Fibroblast of skin of scalp (primary cell): ENCODE measurements at places on chromosomes 12 and 14.

GRCh38 chr12:49887536-49888401, 15.9 kb downstream of the FAIM2 start:
- DNase-seq: no peak

DNA sequence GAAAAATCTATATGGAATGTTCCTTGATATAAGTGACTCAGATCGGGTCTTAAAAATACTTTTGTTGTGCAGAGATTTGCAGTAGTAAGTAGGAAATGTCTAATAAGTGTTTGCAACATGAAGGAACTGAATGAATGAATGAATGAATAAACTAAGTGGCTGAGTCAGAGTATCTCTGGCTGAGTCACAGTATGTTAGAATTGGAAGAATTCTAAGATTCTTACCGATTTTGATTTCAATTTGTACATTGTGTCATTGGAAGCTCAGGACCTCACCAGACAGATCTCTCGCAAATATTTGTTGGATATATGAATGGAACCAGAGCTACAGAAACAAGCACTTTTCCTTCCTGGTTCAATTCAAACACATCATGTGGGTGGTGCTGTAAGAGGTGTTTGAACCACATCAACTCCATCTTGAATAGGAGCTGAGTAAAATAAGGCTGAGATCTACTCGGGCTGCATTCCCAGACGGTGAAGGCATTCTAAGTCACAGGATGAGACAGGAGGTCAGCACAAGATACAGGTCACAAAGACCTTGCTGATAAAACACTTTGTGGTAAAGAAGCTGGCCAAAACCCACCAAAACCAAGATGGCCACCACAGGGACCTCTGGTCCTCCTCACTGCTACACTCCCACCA, 123.9 kb upstream of the FOXN3 start:
- DNase-seq: peak; percentile 88

- no peak for DNase-seq
Measured at GRCh38 chr14:43898687-43899086, 608.4 kb downstream of the FSCB start.

DNA sequence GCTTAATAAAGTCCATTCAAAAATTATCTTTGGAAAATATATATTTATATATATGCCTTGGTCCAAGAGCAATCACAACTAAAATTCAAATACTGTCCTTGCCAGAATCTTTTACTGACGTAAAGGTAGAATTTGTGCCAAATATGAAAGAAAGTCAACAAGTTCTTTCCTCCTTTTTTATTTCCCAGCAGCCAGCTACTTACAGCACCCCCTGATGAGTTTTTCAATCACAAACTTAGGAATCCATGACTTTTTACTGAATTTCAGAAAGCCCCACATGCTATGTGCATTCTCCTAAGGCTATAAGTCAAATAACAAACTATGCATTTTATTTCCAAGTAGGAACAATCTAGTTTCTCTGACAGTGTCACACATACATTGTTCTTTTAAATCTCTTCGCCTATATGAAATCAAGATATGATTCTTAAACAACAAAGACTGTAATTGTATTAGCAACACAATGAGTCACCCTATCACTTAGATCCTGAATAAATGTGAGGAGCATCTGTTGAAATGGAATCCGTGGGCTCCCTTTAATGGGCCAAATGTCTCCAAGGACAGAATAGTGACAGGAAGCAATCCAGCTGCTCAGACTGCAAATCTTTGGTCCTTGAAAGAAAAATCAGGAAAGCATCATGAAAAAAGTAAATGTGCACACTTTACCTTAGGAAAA, 271.4 kb downstream of the DUSP6 start:
- DNase-seq: no peak

- DNase-seq: no peak
Measured at GRCh38 chr12:88179436-88180014, 37.4 kb downstream of the TMTC3 start.

- DNase-seq: no peak
Measured at GRCh38 chr14:105077649-105077995, 12.4 kb upstream of the GPR132 start.
